Urinary bladder (tissue), 4 donors: ENCODE measurements at places on chromosomes 16 and 17. TPM values are rescaled to one million over a fixed set of nuclear protein-coding genes. Genes with fewer than 3 reads are reported as not detected.

DNA sequence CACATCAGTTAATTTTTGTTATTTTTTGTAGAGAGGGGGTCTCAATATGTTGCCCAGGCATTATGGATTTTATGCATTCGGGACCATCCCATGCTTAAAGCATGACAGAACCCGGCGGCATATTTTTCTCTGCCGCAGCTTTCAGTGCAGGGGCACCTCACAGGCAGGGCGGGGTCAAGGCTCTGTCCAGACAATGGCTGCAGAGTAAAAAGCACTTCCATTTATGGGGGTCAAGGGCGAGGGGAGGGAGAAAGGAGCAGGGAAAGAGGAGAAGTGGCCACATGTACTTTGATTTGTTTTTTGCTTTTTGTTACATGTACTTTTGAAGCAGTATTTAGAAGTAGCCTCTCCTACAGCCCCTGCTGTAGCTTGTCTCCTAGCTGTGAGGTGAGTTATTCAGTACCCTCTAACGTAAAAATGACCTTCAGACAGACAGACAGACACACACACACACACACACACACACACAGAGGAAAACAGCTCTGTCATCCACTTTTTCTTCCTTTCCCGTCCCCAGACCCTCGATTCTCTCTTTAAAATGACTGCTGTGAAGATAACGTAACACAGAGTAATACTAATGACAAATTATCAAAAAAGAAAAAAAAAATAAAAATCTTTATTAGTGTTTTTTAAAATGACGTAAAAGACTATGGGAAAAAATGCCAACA, 856 bp upstream of the SCPEP1 start:
- no peak for DNase-seq

- DNase-seq, result no peak
These were observed 104.1 kb upstream of the CORO6 start for GRCh38 chr17:29726715-29727252.

- DNase-seq, result no peak
These were observed 86.9 kb upstream of the CIBAR2 start for GRCh38 chr16:85199069-85199725.

GRCh38 chr17:27236717-27237315, 57.1 kb upstream of the WSB1 start:
- DNase-seq, result peak; percentile 61

Gene CACNG3
- total RNA-seq, result not detected

Gene MPV17L
- 5.8 TPM for total RNA-seq

Gene KRTAP2-2
- total RNA-seq, result not detected
